NCI-H2081 (cell line): ENCODE measurements at places on chromosomes 7 and 10.

DNA sequence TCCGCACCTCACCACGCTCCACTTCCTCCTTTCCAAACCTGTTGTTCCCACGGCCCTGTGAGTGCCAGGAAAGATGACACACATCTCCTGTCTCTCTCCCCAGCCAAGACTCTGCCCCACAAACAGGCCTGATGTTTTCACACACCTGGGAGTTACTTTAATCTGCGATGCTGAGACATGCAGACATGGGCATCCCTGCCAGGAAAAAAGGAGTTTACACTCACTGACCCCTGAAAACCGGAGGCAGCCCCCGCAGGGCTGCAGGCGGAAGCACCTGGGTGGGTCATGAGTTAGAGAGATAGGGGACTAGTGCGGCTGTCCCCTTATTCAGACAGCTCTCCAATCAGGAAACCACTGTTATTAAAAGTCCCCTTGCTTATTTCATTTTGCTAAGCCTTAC is 106.4 kb upstream of the CARD11 start:
- DNase-seq, result no peak

DNA sequence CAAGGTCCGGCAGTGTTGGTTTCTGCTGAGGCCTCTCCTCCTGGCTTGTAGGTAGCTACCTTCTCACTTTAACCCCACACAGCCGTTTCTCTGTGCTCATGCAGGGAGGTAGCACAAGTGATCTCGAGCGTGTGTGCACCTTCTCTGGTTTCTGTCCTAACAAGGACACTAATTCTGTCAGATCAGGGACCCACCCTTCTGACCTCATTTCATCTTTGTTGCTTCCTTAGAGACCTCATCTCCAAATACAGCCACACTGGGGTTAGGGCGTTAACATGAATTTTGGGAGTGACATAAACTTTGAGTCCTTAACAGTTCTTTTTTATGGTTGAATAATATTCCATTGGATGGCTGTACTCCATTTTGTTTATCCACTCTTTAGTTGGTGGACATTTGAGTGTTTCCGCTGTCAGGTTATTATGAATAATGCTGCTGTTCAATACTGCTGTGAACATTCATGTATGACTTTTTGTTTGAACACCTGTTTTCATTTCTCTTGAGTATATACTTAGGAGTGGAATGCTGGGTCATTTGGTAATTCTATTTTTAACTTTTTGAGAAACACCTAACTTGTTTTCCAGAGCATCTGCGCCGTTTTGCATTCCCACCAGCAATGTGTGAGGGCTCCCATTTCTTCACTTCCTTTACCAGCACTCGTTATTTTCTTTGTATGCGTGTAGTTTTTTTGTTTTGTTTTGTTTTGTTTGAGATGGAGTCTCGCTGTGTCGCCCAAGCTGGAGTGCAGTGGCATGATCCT is 57.5 kb downstream of the LCOR start:
- peak; percentile 15 for DNase-seq

- DNase-seq, result no peak
These were observed 32.9 kb downstream of the PHTF2 start for GRCh38 chr7:77831481-77831880.

- DNase-seq, result no peak
These were observed 724.6 kb upstream of the NRP1 start for GRCh38 chr10:34058845-34059614.

DNA sequence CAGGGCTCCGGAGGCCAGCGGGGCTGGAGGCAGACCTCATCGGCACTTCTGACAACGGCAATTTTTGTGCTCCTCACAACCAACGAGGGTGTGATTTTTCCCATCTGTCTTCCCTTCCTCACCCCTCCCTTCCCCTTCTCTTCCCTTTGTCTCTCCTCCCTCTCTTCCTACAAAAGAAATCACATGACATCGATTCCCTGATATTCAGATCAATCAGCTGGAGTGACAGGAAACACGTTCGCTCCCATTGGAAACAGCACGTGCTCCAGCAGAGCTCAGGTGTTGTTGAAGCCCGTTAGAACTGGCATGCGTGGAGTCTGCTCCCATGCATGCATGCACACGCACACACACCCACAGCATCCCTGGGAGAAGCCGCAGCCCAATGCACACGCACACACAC is 222.4 kb downstream of the PTPRN2 start:
- no peak for DNase-seq

DNA sequence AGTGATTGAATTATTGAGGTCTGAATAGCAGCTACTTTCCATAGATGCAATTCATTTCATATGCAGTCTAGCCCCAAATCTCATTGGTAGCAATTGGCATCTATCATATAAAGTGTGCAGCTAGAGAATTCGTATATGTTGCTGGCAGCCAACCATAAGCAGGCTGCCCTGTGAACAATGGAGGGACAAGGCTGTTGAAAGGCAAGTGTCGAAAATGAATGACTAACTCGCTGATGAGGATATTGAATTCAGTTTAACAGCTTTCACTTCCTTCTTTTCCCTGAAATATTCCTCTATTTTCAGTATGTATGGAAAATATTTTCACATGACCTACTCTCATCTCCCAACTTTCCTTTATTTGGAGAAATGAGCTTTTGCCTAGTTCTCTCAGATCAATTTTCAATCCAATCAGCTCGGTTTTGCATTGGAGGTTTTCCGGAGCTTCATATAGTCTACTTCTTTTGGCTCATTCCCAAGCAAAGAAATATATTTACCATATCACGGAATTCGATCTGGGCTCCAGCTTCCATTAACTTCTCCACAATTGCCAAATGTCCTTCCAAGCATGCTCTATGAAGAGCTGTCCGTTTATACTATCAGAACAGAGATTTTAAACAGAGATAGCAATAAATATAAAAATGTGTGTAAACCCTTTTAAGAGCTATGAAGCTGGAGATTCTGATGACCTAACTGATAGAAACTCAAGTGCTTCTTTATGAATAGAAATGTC is 3.5 kb downstream of the ANKRD1 start:
- no peak for DNase-seq

DNA sequence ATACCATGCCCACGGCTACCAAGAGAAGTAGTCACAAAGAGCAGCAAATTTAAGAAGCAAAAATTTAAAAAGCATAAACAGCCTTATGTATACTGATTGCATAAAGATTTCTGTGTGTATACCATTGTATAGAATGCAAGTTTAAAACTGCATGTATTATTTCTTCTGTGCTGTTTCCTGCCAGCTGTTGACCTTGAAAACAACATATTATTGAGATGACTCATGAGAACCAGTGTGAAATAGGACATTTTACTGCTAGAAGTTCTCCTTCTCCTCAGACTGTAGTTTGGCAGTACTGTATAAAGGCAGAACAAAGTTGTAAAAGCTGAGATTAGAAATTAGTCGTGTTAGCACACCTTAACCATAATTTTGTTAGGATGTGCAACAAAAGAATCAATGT is 42.3 kb upstream of the SGCE start:
- no peak for DNase-seq

GRCh38 chr10:27407271-27407670 is 96.8 kb upstream of the RAB18 start:
- no peak for DNase-seq

GRCh38 chr7:136956232-136956631 is 87.8 kb downstream of the CHRM2 start:
- DNase-seq, result no peak

DNA sequence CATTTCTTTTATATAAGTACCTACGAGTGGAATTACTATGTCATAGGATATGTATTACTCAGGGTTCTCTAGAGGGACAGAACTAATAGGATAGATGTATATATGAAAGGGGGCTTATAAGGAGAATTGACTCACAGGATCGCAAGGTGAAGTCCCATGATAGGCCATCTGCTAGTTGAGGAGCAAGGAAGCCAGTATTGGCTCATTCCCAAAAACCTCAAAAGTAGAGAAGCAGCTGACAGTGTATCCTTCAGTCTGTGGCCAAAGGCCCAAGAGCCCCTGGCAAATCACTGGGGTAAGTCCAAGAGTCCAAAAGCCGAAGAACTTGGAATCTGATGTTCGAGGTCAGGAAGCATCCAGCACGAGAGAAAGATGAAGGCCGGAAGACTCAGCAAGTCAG is 59.8 kb downstream of the GALNT17 start:
- DNase-seq, result no peak

GRCh38 chr7:134469622-134470021 is 10.7 kb upstream of the AKR1B1 start:
- DNase-seq, result no peak

GRCh38 chr10:119079599-119080520 is 757 bp downstream of the EIF3A start:
- DNase-seq, result no peak

GRCh38 chr10:83965473-83965872 is 173.8 kb upstream of the GHITM start:
- no peak for DNase-seq

- no peak for DNase-seq
These were observed 16.9 kb upstream of the TRIM56 start for GRCh38 chr7:101068401-101068800.

DNA sequence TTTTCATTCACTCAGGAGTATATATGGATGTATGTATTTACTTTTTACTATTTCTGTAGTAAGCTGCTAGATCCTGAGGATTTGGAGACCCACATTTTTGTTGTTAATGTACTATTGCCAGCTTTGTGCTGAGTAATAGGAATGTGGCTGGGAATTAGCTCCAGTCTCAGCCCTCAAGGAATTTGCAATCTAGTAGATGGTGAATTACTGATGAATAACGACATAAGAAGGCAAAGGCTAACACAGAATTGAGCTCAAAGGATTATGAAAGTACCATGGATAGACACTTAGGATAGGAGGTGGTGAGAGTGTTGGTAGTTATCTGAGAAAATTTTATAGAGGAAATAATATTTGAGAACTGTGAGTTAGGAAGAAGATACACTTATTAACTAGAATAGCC is 19.9 kb downstream of the CASD1 start:
- no peak for DNase-seq

- DNase-seq, result no peak
These were observed 1.4 kb upstream of the CREB5 start for GRCh38 chr7:28410628-28411531.

- DNase-seq, result no peak
These were observed 114.0 kb upstream of the LYZL2 start for GRCh38 chr10:30743586-30743985.

- no peak for DNase-seq
These were observed 88.7 kb upstream of the KCTD7 start for GRCh38 chr7:66539902-66540375.

- no peak for DNase-seq
These were observed 67.4 kb upstream of the SLC35G1 start for GRCh38 chr10:93826355-93826754.

DNA sequence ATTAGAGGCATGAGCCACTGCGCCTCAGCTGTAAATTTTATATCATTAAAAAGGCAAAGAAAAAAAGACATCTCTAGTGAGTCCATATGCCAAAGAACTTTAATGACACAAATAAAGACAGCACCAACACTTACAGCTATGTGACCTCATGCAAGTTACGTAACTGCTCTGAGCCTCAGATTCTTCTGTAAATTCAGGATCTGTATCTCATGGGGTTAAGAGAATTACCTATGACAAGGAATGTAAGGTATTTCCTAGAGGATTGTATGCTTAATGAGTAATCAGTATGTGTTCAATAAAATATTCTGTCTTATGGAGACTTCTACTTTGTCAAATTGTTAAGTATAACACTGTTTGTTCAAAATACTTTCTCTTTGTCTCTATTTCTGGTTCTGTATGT is 274.0 kb upstream of the GLI3 start:
- no peak for DNase-seq

- peak; percentile 28 for DNase-seq
These were observed 128.4 kb downstream of the BICC1 start for GRCh38 chr10:58641095-58641531.

DNA sequence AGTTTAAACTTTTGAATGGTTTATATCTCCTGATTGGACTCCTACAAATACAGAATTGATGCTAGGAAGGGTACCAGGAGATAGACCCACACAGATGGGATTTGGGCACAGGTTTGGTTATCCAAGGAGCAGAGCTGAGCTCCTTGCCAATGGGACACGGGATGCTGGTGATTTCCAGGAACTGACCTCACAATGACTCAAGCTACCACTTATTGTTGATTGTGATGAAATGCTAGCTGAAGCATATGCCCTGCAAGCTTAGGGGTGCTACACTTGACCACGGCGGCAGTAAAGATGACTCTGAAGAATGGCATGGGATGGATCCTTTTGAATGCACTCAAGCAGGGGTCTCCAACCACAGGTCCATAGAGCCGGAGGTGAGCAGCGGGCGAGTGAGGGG is 45.5 kb upstream of the VKORC1L1 start:
- no peak for DNase-seq

DNA sequence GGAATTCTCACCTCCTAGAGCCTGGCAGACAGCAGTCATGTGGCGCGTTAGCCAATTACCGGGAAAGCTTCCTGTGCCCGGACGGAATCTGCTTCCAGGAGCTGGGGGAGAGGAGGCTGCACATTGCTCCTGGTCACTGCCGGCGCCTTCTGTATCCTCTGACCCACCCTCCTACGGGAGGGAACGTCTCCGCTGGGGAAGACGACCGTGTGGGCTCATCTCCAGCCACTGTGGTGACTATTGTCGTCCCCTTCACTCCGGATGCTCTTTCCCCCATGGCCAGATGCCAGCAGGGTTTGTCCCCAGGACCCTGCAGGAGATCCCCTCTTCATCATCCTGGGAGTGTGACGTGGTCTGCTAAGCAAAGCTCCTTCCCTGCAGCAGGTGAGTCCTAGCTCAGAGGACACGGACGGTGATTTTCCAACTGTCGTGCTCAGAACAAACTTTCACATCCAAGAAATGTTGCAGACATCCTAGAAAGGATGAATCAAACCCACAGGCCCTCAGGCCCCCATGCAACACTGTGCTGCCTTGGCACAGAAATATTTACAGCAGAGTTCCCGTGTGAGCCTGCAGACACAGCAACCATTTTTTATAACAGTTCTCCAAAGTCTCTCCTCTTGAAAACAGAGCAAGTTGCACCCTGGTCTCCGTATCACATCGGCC is 29.6 kb upstream of the FAM20C start:
- no peak for DNase-seq

DNA sequence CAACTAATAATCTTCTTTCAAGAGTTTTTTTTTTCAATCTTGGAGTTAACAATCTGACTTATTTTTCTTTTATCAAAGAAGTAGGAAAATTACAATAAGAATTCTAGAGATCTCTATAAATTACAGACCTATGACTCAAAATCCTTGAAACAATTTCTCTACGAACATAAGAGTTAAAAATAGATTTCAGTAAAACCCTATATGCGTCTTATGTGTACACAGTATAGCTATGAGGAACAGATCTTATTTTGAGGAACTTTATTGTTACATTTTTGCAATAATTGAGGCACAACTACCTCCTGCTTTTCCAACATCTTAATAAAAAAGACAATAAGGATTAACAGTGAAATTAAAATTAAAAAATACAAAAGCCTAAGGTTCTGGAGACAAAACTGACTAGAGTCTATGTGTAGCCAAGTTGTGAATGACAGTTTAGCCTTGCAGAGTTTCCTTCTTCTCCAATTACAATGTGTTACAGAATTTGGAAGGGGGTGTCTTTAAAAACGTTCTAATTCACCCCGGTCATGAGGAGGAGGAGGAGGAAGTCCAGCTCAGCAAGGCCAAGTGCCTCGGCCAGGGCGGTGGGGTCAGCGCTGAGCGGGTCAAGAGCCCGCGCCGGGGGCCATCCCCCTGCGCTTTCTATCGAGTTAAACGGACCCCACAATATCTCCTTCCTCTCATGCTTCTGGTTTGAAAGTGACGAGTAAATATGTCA is 40.5 kb downstream of the AMZ1 start:
- DNase-seq, result no peak

- no peak for DNase-seq
These were observed 11.6 kb downstream of the SCART1 start for GRCh38 chr10:133465191-133465949.
